ENCODE measurements at places on chromosomes 5 and 9. TPM values are rescaled to one million over a fixed set of nuclear protein-coding genes. Genes with fewer than 3 reads are reported as not detected.

Gene SPATA31C2
- total RNA-seq = not detected

DNA sequence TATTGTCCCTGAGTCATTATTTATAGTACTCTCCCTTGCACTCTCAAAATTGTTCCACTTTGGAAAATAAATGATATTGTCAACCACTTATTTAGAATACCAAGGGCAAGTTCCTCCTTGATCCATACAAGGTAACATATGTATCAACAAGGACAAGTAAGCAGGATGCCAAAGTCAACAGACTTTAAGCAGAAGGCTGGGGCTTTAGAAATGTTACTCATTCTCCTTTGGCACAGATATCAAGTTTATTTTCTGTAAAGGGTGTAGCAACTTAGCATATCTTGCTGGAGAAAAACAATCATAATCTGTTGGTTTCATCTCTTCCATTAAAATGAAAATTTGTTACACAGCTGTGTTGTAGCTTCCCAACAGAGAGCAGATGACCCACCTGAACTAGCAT, 248.7 kb upstream of the SLC30A5 start:
- H3K4me3 ChIP-seq = no peak overlapping the region
- no peaks in the 10 kb centered on the region for H3K4me1 ChIP-seq
- no peak overlapping the region for H3K27ac ChIP-seq
- no peak for DNase-seq
- no peaks in the 10 kb centered on the region for H3K27me3 ChIP-seq

DNA sequence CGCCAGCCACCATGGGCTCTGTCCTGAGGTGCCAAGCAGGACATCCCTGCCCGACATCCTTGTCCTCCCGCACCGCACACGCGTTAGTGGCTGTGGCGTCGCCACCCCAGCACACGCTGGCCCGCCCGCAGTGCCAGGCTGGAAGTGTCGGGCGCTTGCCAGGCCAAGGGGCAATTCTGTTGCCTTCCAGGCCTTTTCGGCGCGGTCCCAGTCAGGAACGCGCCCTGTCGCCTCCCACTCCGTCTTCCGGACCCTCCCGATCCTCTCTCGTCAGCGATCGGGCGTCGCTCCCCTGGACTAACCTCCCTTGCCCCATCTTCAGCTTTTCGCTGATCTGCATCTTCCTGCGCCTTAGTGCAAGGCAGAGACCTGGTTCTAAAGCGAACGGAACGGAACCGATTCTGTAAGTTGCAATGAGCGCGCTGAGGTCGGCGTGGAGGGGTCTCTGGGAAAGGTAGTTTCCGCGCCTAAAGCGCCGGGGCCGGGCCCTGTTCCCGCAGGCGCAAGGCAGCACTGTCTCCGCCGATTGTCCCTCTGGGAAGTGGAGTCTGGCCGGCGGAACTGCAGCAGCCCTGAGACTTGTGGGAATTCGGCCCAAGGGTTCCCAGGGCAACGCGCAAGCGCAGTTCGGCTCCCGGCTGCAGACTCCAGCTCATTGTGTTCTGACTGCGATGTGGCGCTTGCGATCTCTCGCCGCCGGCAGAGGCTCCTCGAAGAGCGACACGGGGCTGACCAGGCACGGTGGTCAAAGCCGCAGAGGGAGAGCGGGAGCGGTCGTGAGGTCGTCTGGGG, at the start of gene ZNF454:
Gene ZNF454, plus strand, starts transcription at position 630 of the 792 bp plus-strand sequence. CDS start 1,594 bp downstream, outside the sequence.
- peak within 1 kb of the TSS; percentile 28 for H3K4me3 ChIP-seq
- no peaks in the 10 kb centered on the region for H3K4me1 ChIP-seq
- H3K27me3 ChIP-seq = peaks cover 11% of the 10 kb centered on the region
- H3K36me3 ChIP-seq = peaks cover 33% of the 10 kb centered on the region

DNA sequence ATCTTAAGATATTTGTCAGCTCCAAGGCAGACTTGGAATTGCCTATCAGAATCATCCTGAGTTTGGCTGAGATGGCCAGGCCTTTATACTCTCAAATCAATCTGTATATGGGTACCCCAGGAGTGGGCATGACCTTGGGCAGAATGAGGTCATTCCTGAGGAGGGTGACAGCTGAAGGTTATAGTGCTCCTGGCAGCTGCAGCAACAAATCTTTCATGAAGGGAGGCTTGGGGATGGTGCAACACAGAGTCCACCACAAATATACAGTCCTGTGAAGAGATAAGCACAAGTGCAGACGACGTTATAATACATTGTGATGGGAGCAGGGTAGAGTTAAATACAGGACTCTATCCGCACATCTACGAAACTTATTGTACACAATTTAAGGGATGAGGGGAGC, 21.1 kb upstream of the TRIO start:
- no peak for DNase-seq
- no peak overlapping the region for H3K27ac ChIP-seq

- no peak overlapping the region for H3K27ac ChIP-seq
- H3K4me1 ChIP-seq = no peaks in the 10 kb centered on the region
- no peak for DNase-seq
- no peaks in the 10 kb centered on the region for H3K36me3 ChIP-seq
- no peak overlapping the region for H3K4me3 ChIP-seq
- H3K27me3 ChIP-seq = no peaks in the 10 kb centered on the region
Observed at GRCh38 chr5:130520211-130520610, 615.9 kb downstream of the CHSY3 start.

- peaks cover 6% of the 10 kb centered on the region for H3K36me3 ChIP-seq
- DNase-seq = no peak
- no peaks in the 10 kb centered on the region for H3K4me1 ChIP-seq
Observed at GRCh38 chr5:71821029-71821428, 102.0 kb downstream of the CARTPT start.

All from endothelial cell (in vitro differentiated cells).